ENCODE measurements at places on chromosomes 13 and 19.

- DNase-seq: no peak
Observed at GRCh38 chr13:103539265-103539664, 473.0 kb upstream of the SLC10A2 start.

DNA sequence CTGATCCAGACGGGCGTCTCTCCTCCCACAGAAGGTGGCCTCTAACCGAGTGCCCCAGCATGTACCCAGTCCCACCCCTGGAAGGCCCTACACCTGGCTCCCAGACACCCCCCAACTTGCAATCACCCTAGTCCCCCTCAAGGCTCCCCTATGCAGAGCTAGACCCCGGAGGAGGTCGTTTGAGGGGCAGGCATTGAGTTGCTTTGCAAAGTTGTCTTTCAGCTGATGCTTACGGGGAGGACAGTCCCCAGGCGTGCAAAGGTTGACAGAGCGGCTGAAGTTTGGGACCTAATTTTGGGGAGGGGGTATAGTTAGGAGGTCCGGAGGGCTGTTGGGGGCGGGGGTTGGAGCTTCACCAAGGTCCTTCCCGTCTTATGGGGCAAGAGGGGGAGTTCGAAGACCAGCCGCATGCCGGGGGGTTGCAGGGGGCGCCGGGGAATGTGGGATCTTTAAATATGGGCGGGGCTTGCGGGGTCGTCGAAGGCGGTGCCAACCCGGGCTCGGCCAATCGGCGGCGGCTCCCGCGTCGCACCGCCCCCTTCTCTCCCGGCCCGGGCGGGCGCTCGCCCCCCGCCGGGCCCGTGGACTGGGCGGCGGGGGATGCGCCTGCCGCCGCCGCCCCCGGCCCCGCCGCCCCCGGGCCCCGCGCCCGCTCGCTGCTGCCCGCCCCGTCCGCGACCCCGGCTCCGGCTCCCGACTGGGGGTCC lies at the start of gene KCNN1:
Gene KCNN1, plus strand, starts transcription at position 558 of the 707 bp plus-strand sequence. CDS start 6,782 bp downstream, outside the sequence.
- no peak for DNase-seq

GRCh38 chr19:29505097-29505824 lies 20.5 kb upstream of the VSTM2B start:
- no peak for DNase-seq

GRCh38 chr19:56687031-56687430 lies 15.5 kb upstream of the ZNF835 start:
- no peak for DNase-seq

- DNase-seq: no peak
Observed at GRCh38 chr13:98050041-98050466, 92.8 kb upstream of the FARP1 start.

DNA sequence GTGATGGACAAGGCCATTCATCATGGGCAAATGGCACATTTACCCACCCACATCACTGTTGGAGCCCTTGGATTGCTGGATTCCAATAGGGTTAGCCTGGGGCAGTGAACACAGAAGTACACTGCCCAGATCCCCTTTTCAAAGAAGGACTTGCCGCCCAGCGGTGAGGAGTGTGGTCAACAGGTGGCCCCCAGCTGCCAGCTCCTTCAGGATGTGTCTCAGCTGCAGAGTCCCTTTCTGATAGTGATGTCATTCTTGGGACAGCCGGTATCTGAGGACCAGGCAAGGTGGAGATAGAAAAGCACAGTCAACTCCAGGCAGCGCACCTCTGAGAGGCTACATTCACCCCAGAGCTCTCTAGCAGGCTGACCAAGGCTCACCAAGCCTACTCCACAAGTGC lies 16.9 kb downstream of the ERICH6B start:
- DNase-seq: no peak

- no peak for DNase-seq
Observed at GRCh38 chr19:45812297-45812696, 2.8 kb downstream of the RSPH6A start.

- peak; percentile 40 for DNase-seq
Observed at GRCh38 chr19:28685802-28686201, 527.1 kb downstream of the UQCRFS1 start.

DNA sequence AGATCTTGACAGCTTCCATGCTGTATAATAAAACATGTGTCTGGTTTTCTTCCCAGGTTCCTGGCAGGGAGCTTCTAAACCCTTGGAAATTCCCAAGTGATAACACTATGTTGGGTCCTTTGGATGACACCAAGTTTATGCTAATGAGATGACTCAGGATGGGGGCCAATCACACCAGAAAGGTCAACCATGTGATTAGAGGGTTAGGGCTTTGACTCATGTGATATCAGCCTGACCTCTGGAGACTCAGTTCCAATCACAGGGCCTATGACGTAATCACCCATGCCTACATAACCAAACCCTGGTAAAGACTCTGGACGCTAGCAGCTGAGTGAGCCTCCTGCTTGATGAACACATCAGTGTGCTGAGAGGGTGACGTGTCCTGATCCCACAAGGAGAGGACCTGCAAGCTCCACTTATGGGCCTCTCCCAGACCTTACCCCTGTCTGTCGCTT lies 203.6 kb downstream of the DCLK1 start:
- DNase-seq: no peak

DNA sequence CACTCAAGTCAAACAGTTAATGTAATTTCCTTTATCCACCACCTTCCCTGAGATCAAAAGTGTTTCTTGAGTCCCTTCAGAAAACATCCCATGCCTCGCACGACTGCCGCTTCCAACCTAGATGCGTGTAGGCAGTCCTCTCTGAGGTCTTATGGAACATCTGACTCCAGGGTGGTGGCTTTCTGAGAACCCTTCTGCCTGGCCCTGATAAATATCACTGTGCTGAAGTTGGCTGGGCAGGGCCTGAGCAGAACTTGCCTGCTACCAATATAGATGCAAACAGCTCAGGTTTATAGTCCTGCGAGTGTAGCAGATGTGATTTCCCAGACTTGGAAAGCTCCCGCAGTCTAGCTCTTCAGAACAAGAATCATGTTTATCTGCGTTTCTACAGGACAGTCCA lies 61.1 kb upstream of the GPR12 start:
- no peak for DNase-seq

DNA sequence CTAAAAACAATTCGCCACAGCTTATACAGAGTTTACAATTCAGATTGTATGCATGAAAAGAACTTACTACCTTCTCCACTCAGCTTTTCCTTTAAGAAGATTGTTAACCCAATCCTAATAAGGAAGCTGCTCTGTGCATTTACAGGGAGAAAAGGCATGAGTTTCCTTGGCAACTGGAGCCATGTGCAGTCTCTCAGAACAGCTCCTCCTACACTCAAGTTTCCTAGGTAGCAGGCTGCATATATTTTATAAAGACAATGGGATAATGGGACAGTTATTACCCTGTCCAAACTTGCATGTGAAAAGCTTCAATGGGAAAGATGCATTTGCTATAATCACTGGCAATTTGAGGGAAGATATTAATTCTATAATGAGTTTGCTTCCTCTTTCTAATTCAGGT lies 125.5 kb upstream of the TRPC4 start:
- DNase-seq: no peak

GRCh38 chr13:25675060-25675459 lies 303.3 kb downstream of the ATP8A2 start:
- DNase-seq: no peak

- DNase-seq: no peak
Observed at GRCh38 chr19:35005256-35005977, 5.3 kb downstream of the GRAMD1A start.

DNA sequence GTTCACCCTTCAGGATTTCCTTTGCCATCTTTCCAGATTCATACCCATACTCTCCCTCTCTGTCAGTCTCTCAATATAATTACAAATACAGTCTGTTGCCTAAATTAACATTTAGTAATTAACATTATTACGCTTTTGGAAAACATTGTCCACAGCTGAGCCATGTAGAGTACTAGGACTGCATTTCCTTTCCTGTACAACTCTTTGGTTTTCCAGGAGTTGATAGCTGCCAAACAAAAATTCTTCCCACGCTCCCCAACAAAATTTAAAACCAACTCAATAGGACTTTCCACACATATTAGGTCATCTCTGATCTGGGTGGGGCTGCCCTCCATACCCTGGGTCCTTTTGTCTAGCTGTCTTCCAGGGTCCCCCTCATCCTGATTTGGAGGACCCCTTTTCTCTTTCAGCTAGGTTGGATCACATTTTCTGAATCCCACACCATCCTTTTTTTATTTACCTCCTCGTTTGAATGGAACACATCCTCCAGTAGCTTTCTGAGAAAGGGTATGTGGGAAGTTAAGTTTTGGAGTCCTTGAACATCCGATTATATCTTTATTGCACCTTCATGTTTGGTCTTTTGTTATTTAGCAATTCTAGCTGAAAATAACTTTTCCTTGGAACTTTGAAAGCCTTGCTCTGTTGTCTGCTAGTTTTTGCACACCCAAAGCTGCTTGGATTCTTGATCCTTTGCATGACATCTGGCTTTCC lies 17.7 kb downstream of the ONECUT3 start:
- DNase-seq: no peak

GRCh38 chr13:74695021-74695800 lies 561.0 kb upstream of the KLF12 start:
- DNase-seq: no peak

GRCh38 chr19:16676101-16676798 lies 15.3 kb downstream of the TMEM38A start:
- no peak for DNase-seq

- DNase-seq: no peak
Observed at GRCh38 chr19:33641956-33642498, 20.3 kb downstream of the CHST8 start.

- no peak for DNase-seq
Observed at GRCh38 chr13:74562381-74562780, 428.2 kb upstream of the KLF12 start.

GRCh38 chr13:50243931-50244330 lies 228.7 kb downstream of the KCNRG start:
- no peak for DNase-seq

- no peak for DNase-seq
Observed at GRCh38 chr19:38303517-38304351, at the start of gene C19orf33. C19orf33 (plus strand) TSS chr19:38304251; CDS start chr19:38304262, 11 bp downstream.

- no peak for DNase-seq
Observed at GRCh38 chr13:45534604-45535003, 69.9 kb downstream of the COG3 start.

- DNase-seq: peak; percentile 89
Observed at GRCh38 chr19:6773323-6773931, 919 bp downstream of the VAV1 start.
